Sigmoid colon (tissue), 7 donors: ENCODE measurements at places on chromosomes 13 and 19. TPM values are rescaled to one million over a fixed set of nuclear protein-coding genes. Genes with fewer than 3 reads are reported as not detected.
A peak's percentile ranks its signal among the peaks of the same experiment; 100 is the strongest.

The VAV1 gene
- total RNA-seq = 4.6 TPM

The SIGLEC10 gene
- total RNA-seq = 13.8 TPM

- peak; percentile 41 for DNase-seq
Observed at GRCh38 chr13:111907341-111907880, 159.5 kb upstream of the SOX1 start.

The COMMD6 gene
- 189 TPM for total RNA-seq

DNA sequence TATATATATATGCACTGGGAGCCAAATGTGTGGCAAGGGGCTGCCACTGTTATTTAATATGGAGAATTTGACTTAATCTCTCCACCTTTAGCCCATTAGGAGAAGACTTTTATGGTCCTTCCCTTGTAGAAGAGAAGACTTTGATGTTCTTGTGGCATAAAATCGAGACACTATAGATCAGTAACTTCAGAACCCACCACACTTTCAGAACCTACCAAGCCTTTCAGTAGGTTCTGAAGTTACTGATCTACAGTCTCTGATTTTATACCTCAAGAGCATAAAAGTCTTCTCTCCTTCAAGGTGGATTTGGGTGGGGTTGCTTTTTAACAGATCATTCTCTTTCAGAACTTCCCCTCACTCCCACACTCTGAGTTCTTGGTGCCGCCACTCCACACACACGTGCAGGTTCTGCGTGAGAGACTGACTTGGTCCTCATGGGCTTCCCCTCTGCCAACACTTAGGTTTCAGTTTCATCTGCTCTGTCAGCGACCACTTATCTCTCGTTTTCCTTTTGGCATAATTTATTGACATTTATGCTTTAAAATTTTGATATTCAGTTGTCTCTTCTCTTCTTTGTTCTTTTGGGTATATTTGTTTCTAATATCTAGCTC, 213.4 kb upstream of the PCDH17 start:
- DNase-seq = no peak

The LILRB2 gene
- total RNA-seq = 5.0 TPM
